ENCODE measurements at places on chromosomes 11 and 22.

- no peak for DNase-seq
Measured at GRCh38 chr22:49429066-49429465, 398.6 kb downstream of the BRD1 start.

DNA sequence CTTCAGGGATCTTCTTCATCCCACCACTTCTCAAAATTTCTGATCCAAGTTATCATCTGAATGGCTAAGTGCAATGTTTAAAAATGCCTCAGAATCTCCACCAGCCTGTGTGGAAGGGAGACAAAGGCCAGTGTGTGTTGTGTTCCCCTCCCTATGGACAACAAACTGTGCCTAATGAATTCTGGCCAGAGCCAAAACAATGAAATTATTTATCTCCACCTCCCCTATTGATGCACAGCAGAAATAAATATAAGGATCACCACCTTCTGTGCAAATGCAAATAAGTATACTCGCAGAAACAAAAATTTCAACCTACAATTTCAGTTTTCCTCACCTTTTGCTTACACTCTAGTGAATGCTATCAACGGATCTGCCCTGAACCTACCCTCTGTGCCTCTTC lies 75.8 kb downstream of the GAB2 start:
- DNase-seq = no peak

DNA sequence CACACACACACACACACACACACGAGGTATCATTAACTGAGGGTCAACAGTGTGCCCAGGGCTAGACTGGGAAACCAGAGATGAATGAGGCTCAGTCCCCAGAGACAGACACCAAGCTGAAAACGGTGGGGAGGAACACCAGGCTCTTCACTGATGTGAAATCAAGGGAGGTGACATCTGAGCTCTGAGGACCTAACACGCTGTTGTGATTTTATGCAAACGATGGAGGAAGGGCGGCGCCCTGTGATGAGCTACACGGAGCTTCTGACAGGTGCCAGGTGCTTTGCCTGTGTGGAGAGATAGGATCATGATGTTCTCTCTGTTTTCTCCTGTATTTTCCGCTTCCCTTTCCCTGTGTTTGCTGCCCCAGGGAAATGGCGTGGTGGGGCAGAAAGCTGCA lies 6.5 kb upstream of the CYB5R3 start:
- no peak for DNase-seq

DNA sequence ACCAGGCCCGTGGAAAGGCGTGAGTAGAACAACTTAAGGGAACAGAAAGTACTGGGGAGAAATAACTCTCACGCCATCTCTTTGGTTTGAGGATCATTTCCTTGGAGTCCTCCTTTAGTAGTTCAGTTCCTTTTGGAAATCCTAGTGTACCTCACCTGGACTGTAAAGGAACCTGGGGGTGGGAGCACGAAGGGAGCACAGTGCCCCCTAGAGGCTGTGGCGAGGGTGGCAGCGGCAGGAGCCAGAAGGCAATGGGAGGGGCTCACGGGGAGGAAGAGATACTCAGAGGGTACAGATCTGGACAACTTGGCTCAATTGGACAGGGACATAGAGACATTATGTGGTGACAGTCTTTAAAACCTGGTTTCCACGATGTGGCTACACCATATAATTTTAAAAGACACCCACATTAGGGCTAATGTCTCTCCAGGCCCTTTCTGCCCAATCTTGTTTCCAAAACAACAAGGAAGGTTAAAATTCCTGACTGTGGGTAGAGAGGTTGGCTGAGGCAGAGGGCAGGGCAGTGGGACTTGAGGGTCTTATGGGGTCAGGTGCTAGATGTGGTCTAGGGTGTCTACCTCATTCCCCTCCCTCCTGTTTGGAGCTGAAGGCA lies 87.0 kb downstream of the CSNK2A3 start:
- no peak for DNase-seq

- DNase-seq = no peak
Measured at GRCh38 chr22:45318558-45319323, 9.0 kb downstream of the FAM118A start.

DNA sequence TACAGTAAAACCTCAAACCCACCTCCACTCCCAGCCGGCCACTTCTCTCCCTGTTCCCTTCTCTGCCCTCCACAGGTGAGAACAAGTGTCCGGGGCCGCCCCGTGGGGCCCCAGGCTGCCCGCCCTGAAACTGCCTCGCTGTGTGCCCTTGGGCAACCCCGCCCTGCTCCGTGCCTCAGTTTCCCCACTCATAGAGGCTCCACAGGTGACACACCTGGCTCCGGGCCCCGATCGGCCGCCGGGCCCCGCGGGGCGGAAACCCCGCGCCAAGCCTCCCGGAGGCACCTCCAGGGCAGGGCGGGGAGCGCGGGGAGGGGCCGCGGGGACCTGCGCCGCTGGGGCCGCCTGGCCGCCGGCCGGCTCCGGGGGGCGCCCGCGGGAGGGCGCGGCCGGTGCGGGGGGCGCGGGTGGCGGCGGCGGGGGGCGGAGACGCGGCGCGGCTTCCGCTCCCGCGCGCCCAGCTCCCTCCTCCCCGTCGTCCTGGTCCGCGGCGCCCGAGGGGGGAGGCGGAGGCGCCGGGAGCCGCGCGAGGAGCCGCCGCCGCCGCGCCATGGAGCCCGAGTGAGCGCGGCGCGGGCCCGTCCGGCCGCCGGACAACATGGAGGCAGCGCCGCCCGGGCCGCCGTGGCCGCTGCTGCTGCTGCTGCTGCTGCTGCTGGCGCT lies at the start of gene LRP5:
TSS of gene LRP5 (plus strand) at position 475 of the 663 bp plus-strand sequence. CDS start at position 599, 124 bp downstream.
- no peak for DNase-seq

- no peak for DNase-seq
Measured at GRCh38 chr11:65499713-65500386, 1.0 kb downstream of the MALAT1 start.

DNA sequence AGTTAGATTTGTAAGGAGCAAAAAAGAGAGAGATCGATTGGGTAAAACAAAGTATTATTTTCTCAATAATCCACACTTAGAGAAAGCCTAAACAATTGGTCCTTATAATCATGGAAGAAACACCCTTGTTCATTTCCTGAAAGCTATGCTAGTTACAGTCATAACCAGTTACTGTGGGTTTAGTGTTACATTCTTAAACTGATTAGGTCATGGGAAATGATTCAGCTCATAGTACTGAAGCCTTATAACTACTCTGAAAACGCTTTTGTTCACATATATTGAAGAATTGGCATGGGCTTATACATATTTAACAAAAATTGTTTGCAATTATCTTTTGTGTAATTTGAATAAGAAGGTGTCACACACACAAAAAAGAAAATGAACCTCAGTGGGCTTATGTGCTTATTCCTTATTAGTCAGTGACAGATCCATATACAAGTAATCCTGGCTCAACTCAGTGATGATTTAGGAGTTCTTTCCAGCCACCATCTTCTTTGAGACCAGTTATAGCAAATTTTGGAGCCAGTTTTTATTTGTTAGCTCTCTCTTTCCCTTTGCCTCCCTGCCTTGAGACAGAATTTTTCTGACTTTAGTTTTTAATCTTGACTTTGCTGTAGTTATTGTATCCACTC lies 198.5 kb upstream of the CTSC start:
- no peak for DNase-seq

GRCh38 chr11:114594703-114595102 lies 883 bp downstream of the NXPE4 start:
- DNase-seq = no peak

DNA sequence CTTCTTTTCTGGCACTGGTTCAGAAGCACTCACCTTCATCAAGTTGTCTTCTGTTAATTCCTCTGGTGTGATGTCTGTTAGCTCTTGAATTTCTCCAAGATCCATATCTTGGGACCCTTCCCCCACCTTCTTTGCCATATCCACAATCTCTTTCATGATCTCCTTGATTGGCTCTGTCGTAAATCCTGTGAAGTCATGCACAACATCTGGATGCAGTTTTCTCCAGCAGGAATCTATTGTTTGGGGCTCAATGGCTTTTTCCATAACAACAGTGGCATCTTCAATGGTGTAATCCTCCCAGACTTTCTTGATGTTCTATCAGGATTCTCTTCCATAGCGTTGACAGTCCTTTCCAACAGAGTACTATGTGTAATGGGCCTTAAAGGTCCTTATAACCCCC lies 96.9 kb downstream of the CSTPP1 start:
- no peak for DNase-seq

DNA sequence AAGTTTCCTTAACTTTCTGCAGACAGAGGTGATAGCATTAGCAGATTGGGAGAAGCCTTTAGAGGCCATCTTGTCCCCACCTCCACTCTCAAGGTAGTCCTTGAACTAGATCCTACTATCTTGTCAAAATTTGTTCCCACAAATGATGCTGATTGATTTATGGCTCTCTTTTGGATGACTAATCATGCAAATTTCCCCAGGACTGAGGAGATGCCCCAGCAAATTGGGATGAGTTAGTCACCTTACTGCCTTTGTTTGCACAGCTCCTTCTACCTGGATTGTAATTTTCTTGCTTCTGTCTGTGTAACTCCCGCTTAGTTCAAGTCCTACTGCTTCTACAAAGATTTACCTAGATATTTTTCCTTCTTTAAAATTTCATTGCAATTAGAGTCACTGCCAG lies 391.4 kb upstream of the CADM1 start:
- no peak for DNase-seq

DNA sequence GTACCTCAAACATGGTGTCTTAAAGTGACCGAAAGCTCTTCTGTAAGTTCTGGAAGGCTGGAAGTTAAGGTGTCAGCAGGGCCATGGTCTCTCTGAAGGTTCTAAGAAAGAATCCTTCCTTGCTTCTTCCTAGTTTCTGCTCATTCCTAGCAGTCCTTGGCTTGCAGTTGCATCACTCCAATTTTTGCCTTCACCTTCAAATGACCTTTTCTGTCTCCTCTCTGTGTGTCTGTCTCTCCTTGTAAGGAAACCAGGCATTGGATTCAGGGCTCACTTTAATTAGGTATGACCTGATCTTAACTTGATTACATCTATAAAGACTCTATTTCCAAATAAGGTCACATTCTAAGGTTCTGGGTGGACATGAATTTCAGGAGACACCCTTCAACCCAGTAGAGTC lies 8.7 kb downstream of the AASDHPPT start:
- DNase-seq = no peak

DNA sequence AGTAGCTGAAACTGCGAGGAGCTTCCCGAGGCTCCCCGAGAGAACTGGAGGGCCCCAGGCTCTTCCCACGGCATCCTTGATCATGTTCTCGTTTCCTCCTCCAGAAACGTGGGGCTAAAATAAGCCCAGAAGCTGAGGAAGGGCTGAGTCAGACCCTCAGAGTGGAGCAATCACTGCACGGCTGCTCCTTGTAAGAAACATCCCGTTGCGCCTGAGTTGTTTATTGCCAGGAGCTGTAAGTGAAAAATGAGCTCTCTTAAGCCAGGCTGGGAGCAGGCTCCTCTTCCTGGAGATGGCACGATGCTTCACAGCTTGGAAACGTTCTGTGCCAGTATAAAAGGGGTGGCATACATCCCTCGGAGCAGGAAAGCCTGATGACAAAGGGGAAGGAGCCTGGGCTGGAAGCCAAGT lies 47.3 kb upstream of the SYN3 start:
- DNase-seq = peak; percentile 55

DNA sequence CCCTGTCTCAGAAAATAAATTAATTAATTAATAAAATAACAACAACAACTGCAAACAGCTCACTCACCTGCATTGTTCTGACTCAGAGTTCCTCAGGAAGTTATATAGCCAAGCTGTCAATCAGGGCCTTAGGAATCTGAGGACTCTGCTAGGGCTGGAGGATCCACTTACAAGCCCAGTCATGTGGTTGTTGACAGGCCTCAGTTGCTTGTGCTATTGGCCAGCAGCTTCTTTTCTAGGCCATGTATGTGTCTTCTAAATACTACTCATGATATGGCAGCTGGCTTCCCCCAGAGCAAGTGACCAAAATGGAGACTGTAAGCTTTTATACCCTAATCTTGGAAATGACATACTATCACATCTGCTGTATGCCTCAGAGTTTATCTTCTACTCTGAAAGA lies 20.8 kb upstream of the ATP5MG start:
- no peak for DNase-seq

DNA sequence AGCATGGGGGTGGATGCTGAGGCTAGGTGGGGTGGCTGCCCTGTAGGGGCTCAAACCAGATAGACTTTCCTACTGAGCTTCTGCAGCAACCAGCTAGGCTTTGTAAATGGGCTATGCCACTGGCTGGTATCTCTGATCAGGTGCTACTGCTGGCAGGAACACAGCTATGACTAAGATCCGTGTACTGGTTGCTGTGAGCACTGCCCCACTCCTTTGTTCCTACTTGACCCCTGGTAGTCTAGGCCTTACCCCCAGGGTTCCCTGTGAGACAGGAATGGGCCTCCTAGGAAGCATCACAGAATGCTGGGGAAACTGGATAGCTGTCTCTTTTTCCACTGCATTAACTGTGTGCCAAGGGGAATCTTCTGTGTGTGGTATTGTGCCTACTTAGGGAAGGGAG lies 58.4 kb upstream of the GAB2 start:
- no peak for DNase-seq

DNA sequence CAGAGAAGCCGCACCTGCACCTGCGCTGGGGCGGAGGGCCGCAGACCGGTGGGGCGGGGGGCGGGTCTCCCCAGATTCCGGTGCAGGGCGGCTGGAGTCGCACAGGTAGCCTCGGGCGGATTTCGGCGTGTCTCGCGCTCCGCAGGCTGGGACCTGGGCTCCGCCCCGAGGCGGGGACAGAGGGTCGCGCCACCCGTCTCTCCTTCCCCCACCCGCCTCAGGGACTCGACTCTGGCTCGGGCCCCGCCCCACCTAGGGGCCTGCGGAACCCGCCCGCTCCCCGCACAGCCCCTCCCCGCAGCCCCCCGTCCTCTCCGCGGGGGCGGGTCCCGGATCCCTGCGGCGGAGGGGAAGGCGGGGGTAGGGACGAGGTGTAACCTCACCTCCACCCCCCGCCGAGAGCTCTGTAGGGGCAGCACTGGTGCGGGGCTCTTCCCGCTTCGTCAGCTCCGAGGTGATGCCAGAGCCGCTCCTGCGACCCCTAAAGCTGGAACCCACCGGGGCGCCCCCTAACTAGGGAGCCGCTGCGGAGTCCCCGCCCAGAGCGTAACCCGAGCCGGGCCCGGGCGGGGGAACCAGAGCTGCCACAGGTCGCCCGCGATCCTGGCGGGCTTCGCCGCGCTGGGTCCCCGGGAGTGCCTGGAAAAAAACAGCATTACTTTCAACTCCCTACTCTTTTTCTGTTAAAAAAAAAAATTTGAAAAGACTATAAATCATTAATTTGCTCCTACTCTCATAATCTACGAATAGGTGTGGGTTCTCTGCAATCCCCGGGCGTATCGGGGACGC lies at the start of gene SLC29A2:
TSS of gene SLC29A2 (minus strand) at position 134 of the 789 bp plus-strand sequence. CDS start 169 bp downstream, outside the sequence.
- DNase-seq = no peak

GRCh38 chr22:43521716-43522115 lies 109.9 kb downstream of the MPPED1 start:
- peak; percentile 11 for DNase-seq

GRCh38 chr11:215581-216037 lies 8.1 kb downstream of the RIC8A start:
- DNase-seq = no peak

GRCh38 chr22:29733362-29734201 lies 13.8 kb downstream of the CABP7 start:
- no peak for DNase-seq

- DNase-seq = no peak
Measured at GRCh38 chr11:92804388-92804966, 165.0 kb upstream of the MTNR1B start.

- peak; percentile 72 for DNase-seq
Measured at GRCh38 chr11:2426826-2427521, 17.3 kb downstream of the TRPM5 start.

GRCh38 chr11:126978911-126979310 lies 21.7 kb downstream of the KIRREL3 start:
- no peak for DNase-seq

GRCh38 chr11:27186580-27186979 lies 146.0 kb downstream of the BBOX1 start:
- no peak for DNase-seq

Data from posterior cingulate gyrus (tissue), 11 donors.